ENCODE measurements at places on chromosomes 3 and 15.

- DNase-seq: no peak
These were observed 50.1 kb downstream of the LYSMD4 start for GRCh38 chr15:99683000-99683670.

GRCh38 chr3:11445883-11446282, 173.7 kb downstream of the ATG7 start:
- DNase-seq: no peak

- no peak for DNase-seq
These were observed 87.9 kb downstream of the ULK4 start for GRCh38 chr3:41874022-41874421.

GRCh38 chr3:127428344-127428997, 140.6 kb upstream of the PRR20G start:
- DNase-seq: no peak

DNA sequence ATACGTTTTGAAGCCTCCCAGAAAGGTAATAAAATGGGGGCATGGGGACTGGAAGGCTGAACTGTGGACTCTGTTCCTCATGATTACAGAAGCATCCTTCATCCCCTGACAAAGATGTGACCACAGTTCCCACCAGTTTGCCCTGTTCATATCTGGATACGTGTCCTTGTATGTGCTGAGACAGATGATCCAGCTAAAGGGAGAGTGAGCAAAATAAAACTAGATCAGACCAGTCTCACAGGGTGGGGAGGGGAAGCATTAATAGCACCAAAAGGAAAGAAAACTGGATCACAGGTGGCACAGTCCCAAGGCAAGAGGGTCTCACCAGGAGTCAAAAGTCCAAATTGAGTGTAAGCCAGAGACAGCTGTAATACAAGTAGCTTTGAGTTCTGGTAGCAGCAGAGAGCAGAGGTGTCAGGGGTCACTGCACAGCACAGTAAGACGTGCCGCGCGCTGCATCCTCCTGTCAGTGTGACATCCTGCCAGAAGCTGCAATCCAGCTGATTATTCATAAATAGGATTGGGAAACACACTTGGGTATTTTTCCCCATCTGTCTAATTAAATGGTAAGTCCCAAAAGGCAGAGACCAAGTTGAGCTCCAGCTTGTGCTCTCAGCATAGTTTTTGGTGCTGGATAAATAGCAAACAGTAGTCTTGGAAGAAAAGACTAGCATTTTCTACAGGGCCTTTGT, 560.0 kb upstream of the CFAP20DC start:
- DNase-seq: no peak

DNA sequence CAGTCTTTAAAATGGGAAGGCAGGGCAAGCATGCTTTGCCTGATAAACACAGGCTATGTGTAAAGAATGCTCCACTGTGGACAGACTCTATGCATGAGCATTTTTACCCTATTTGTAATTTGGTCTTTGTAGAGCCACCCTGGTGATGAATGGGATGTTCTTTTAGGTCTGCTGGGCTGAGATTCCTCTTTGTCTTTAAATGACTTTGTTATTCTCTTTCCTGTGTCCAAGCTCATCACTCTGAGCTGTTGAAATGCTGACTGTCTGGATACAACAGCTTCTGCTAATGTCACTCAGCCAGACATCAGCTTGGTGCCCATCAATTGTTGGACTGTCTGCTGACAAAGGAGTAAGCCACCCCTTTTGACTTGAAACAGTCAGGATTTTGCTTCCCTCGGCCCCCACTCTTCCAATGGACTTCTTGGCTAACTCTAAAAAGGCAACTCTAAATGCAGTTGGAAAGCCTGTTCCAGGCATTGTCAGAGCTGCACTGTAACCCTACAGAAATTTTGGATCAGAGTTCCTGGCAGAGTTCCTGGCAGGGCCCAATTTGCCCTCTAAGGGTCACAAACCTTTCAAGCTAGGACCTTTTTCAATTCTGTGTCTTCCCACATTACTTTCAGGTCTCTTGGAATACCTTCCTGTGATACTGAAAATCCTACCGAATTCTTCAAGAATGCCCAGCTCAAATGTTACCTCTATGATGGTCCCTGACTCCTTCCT, 40.5 kb upstream of the EIF1B start:
- DNase-seq: no peak

- DNase-seq: no peak
These were observed 66.6 kb downstream of the C3orf20 start for GRCh38 chr3:14741510-14741909.

DNA sequence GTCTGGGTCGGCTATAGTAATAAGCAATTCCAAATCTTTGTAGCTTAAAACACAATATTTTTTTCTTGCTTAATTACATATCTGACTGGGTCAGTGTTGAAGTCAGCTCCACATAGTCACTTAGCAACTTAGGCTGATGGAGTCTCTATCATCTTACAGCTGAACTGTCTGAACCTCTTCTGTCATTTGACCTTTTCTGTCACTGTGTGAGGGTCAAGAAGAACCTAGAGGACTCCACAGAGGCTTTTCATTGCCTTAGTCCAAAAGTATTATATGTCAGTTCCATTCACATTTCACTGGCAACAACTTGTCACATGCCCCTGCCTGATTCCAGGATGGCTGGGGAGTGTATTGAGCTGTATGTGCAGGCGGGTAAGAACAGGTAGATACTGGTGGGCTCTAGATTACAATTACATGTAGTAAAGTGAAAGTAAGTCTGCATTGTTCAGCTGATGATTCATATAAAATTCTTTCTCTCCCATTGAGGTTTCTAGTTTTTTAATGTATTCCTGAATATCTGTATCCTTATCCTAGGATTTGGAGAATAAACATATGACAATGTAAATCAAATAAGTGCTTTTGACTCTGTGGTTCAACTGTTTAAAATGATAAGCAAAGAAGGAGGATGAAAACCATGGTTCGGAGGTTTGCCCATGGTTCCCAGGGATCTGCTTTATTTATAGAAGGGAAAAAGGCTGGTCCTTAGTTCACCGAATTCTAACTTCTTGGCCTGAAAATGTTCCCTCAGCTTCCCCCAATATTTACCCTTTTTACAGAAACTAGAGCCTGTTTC, 5.8 kb upstream of the ARPP21 start:
- DNase-seq: no peak

DNA sequence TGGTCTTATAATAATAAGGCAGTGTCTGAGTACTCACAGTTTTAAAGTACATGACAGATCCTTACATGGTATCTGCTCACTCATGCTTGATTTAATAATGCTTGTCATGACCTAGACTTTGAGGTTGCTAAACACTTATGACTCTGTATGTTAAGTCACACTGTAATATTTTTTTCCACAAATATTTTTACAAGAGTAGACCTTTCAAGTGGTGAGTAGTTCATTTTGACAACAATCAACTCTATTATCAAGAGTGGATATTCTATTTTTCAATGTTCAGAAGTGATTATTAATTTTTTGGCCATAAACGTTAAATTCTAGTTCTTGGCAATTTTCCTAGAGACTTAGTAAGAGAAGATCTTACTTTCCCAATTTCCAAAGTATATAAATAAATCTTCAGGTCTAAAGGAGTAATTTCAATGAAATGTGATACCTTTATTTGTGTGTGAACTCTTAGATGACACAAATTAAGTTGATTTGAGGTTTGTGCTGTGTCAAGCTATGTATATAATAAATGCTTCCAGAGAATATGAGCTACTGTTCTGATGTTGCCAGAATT, 104.5 kb downstream of the NLGN1 start:
- no peak for DNase-seq

DNA sequence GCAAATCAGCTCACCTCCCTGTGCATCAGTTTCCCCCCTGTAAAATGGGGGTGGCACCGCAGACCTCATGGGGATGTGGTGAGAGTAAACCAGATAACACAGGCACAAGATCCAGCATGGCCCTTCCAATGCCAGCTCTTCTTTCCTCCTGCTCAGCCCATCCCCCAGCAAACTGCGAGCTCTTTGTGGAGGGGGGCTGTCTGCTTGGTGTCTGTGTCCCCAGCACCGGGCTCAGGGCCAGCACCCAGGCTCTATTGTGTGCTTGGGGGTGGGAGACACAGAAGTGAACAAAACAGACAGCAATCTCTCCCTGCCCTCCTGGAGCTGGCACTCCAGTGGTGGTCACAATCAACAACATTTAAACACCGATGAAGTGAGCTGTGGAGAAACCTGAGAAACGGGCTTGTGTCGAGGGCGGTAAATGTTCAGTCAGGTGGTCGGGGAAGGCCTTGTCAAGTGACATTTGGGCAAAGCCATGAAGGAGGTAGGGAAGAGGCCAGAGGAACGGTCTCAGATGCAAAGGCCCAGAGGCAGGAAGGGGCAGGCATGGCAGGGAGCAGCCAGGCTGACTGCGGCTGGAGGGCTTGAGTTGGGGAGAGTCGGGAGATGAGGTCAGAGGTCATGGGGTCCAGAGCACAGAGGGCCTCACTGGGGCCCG, 28.4 kb downstream of the GRIP2 start:
- no peak for DNase-seq

- DNase-seq: no peak
These were observed 141.5 kb upstream of the PLXND1 start for GRCh38 chr3:129747992-129748391.

DNA sequence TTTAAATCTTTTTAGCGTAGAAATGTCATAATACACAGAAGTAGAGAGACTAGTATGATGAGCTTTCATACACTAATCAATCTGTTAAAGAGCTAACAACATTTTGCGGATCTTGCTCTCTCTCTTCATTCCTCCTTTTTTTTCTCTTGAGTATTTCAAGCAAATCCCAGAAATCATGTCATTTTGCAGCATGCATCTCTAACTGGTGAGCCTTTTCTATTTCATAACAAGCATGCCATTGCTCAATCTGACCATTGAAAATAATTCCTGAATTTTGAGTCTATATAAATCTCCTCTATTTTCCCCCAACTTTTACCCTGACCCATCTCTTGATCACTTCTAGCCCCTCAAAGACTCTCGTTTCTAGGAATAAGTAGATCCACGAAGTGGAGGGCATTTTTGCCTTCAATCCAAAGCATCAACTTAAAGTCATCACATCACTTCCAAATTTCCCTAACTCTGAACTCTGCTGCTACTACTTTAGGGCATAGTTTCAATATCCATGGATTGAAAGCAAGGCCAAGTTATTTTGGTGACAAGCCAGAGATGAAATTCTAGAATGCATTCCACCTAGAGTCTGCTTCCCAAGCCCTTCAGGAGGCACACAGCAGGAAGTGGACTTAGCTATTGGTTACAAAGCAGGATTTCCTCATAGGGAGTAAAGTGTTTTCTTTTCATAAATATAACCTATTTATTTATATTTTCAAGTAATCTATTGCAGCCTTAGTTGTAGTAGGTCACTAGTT, 253.5 kb upstream of the ZPLD1 start:
- DNase-seq: no peak

- DNase-seq: no peak
These were observed 15.0 kb downstream of the IL17RD start for GRCh38 chr3:57150113-57150581.

- DNase-seq: no peak
These were observed 387.4 kb downstream of the RBMS3 start for GRCh38 chr3:29668233-29668632.

DNA sequence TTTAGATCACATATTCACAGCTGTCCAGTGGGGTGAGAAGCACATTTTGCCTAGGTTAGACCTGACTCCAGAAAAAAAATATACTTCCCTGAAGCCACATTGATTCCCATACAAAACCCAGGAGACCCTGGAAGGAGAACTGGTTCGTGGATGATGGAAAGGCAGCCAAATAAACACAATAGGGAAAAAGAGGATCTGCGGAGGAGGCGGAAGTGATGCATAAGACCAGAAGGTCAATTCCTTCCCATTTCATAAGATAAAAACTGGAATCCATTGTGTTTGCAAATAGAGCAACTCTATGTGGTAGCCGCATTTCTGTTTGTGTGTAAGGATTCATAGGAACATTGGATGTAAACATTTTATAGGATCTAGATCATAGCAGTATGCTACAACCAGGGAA, 781.9 kb upstream of the GRM7 start:
- DNase-seq: no peak

GRCh38 chr15:72034859-72035650, 82.9 kb downstream of the MYO9A start:
- no peak for DNase-seq

DNA sequence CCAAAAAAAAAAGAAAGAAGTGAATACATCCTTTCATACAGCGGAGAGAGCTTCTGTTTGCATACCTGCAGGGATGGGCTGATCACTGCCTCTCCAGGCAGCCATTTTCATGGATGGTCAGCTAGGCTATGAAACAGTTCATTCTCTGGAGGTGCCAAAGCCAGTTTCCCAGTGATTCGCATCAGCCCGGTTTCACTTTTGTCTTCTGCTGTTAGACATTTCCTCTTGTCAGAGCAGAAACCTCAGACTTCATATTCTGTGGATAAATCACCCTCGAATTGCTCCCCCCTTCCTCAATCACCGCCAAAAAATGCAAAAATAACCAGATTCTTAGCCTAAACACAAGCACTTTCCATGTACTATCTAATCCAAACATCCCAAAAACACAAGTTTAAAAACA, 225.6 kb downstream of the ADAMTS9 start:
- no peak for DNase-seq

DNA sequence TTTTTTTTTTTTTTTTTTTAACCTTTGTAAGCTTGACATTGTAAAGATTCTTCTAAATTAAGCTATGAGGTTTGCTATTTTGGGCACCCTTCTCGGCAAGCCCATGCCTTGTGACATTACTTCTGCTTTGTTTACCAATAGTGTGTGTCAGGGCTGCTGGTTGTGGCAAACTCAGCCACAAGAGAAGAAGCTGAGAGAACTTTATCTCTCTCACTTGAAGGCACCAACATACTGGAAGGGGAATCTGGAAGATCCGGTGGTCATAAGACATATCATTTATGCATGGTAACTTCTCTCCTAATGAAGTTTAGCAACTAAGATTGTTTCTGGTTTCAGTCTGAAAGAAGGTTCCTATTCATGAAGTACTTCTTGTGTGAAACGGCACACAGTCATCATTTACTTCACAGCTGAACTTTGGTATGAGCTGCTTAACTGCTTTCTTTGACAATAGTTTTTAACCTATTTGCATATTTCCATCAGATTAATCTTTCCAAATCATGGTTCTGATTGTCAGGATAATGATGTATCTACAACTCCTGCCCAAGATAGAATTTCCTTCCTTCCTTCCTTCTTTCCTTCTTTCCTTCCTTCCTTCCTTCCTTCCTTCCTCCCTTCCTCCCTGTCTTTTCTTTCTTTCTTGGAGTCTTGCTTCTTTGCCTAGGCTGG, 189.3 kb downstream of the NFKBIZ start:
- no peak for DNase-seq

- no peak for DNase-seq
These were observed 261.3 kb downstream of the RPLP1 start for GRCh38 chr15:69713726-69714559.

DNA sequence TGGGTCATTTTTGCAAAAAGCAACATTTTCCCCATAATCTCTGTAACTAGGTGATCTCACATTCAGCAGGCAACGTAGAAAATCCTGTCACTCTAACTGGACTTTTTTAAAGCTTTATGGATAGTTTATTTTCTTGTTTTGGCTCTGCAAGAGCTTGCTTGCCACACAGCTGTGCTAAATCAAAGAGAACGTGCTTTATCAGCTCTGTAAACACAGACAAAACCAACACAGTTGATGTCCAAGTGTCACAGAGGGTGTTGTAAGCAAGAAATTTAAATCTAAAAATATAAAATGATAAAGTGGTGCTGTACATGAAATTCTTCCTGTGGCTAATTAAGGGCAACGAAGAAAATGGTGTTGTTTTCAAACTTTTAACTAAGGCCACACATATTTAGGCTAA, 97.5 kb upstream of the STAC start:
- DNase-seq: no peak

GRCh38 chr3:61858054-61858453, 296.7 kb downstream of the PTPRG start:
- no peak for DNase-seq

- no peak for DNase-seq
These were observed 206.5 kb downstream of the CBLB start for GRCh38 chr3:105662306-105662705.

- no peak for DNase-seq
These were observed 8.5 kb upstream of the ILDR1 start for GRCh38 chr3:122030381-122031122.

Data from NCI-H1436 treated with DMSO at 0.1 percent for 48 hours (cell line).